Lower lobe of right lung (tissue), 2 donors: ENCODE measurements at places on chromosomes 4 and X.

GRCh38 chr4:123741906-123742305, 345.3 kb downstream of the SPRY1 start:
- H3K4me1 ChIP-seq, result peaks cover 33% of the 10 kb centered on the region
- H3K27me3 ChIP-seq, result no peaks in the 10 kb centered on the region
- H3K27ac ChIP-seq, result no peak overlapping the region
- no peak overlapping the region for H3K4me3 ChIP-seq

GRCh38 chr4:143768007-143768591, 67.6 kb upstream of the FREM3 start:
- no peaks in the 10 kb centered on the region for H3K4me1 ChIP-seq
- H3K27me3 ChIP-seq, result no peaks in the 10 kb centered on the region
- H3K4me3 ChIP-seq, result no peak overlapping the region
- DNase-seq, result no peak
- H3K27ac ChIP-seq, result no peak overlapping the region
- no peaks in the 10 kb centered on the region for H3K36me3 ChIP-seq

DNA sequence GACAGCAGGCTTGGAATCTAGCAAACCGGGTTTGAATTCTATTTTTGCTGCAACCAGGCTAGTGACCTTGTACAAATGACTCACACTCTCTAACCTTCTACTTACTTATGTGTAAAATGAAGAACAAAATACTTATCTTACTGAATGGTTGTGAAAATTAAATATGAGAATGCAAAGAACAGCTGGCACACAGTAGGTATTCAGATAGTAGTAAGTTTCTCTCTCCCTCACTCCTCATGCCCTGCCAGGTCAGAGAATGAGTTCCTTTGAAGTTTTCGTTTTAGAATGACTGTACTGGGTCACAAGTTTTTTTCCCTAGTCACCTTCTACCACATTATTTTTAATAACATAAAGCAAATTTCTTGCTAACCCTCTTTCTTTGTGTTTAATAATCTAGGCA, 33.0 kb downstream of the CISD2 start:
- DNase-seq, result no peak
- no peaks in the 10 kb centered on the region for H3K4me1 ChIP-seq
- H3K4me3 ChIP-seq, result no peak overlapping the region
- H3K27me3 ChIP-seq, result no peaks in the 10 kb centered on the region
- no peaks in the 10 kb centered on the region for H3K36me3 ChIP-seq

DNA sequence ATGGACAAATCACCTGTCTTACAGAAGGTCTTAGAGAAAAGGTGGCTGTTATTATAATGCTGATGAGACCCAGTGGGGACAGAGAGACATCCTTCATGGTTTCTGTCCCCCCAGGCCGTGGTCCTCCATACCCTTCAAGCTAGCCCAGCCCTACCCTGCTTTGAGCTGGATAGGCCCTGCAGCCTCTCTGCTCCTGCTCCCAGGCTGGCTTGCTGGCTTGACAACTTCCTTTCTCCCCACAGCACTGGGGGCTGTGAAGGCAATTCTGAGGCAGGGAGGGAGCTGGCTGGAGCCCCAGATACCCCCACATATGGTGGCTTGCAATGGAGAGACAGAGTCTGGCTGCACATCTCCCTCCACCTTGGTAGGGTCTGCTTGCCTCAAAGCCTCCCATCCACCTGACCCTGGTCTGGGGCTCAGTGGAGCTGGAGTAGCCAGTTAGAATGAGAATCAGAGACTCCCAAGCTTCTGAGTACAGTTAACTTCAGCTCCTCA, 118.2 kb downstream of the PJA1 start:
- H3K27ac ChIP-seq, result no peak overlapping the region
- H3K36me3 ChIP-seq, result no peaks in the 10 kb centered on the region
- H3K27me3 ChIP-seq, result no peaks in the 10 kb centered on the region
- DNase-seq, result no peak
- no peaks in the 10 kb centered on the region for H3K4me1 ChIP-seq

DNA sequence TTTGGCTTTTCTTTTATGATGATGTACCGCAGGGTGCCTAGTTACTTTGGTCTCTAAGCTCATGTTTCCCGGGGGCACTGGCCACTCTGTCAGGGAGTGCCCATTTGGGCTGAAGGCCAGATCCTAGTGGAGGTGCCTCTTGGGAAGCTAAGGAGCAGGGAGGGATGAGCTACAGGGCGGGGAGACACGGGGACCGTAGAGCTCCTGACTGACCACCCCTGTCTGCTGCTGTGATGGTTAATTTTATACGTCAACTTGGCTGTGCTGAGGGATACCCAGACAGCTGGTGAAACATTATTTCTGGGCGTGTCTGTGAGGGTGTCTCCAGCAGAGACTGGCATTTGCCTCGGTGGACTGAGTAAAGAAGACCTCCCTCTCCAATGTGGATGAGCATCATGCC, 24.9 kb upstream of the CLDN24 start:
- peaks cover 6% of the 10 kb centered on the region for H3K4me1 ChIP-seq
- H3K36me3 ChIP-seq, result no peaks in the 10 kb centered on the region
- H3K27me3 ChIP-seq, result peaks cover 17% of the 10 kb centered on the region
- H3K4me3 ChIP-seq, result no peak overlapping the region

GRCh38 chrX:57573754-57574153, 18.1 kb upstream of the ZXDB start:
- H3K27ac ChIP-seq, result no peak overlapping the region
- no peaks in the 10 kb centered on the region for H3K36me3 ChIP-seq
- H3K4me3 ChIP-seq, result no peak overlapping the region
- DNase-seq, result no peak
- no peaks in the 10 kb centered on the region for H3K4me1 ChIP-seq

DNA sequence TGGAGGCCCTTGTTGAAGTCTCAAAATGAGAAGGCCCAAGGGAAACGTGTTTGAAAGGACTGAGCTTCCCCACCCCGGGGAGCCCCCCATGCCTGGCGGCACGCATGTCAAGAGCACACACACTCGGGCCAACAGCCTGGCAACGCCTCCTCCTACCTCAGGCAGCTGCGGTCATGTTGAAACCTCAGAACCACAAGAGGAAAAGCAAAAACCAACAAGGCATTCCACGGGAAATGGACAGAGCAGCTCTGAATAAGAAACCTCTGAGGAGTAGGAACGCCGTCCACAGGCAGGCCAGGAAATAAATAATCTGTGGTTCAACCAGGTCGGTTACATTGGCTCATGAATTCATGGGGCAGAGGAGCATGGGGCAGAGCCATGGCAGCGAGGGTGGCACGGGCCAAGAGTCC, 95.7 kb upstream of the AFAP1 start:
- no peaks in the 10 kb centered on the region for H3K4me1 ChIP-seq
- H3K36me3 ChIP-seq, result no peaks in the 10 kb centered on the region
- no peak for DNase-seq
- no peak overlapping the region for H3K4me3 ChIP-seq
- H3K27me3 ChIP-seq, result no peaks in the 10 kb centered on the region

DNA sequence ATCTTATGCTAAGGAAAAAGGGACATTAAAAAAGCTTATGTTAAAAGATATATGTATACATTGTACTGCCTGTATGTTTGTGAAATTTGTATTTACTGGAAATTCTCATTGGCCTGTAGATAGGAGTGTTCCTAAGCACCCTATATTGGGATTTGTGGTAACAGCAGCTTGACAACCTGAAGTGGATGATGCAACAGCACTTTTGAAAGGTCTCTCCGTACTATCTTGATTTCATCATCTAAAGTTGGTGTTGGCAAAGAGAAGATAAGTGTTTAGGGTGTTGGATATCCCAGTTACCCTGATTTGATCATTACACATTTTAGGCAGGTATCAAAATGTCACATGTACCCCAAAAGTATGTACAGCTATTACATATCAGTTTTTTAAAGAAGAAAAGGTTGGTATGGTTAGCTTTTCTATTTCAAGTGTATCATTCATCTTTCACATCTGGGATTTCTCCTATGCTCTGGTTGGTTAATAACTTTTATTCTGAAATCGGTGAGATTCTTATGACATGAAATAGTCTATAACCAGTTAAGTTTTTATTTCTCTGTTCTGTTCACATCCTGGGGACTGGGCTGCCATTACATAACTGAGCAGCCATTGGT, 10.3 kb downstream of the HADH start:
- no peak overlapping the region for H3K4me3 ChIP-seq
- no peaks in the 10 kb centered on the region for H3K27me3 ChIP-seq
- H3K4me1 ChIP-seq, result peaks cover 27% of the 10 kb centered on the region
- H3K36me3 ChIP-seq, result no peaks in the 10 kb centered on the region
- H3K27ac ChIP-seq, result no peak overlapping the region
- DNase-seq, result no peak

- H3K4me3 ChIP-seq, result no peak overlapping the region
- H3K36me3 ChIP-seq, result no peaks in the 10 kb centered on the region
- H3K27me3 ChIP-seq, result no peaks in the 10 kb centered on the region
- no peak for DNase-seq
- no peak overlapping the region for H3K27ac ChIP-seq
- no peaks in the 10 kb centered on the region for H3K4me1 ChIP-seq
Measured at GRCh38 chrX:123486297-123486696, 246.6 kb downstream of the THOC2 start.

DNA sequence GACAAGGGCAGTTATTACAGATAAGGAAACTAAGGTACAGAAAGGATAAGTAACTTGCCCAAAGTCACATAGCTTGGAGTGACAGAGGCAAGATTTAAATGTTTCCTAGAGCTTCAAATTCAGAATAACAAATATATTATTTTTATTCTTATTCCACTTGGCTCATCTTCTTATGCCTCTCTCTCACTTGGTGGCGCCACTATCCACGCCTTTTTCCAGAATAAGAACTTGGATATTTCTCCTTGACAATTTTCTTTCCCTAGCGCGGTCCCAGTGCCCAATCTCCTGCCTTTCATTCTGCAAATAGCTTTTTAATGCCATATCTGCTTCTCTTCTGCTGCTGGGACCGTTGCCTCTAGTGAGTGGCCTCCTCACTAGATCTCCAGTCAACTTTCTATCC, 78.5 kb downstream of the MSN start:
- no peaks in the 10 kb centered on the region for H3K27me3 ChIP-seq
- H3K4me3 ChIP-seq, result no peak overlapping the region
- H3K27ac ChIP-seq, result no peak overlapping the region
- H3K36me3 ChIP-seq, result peaks cover 12% of the 10 kb centered on the region
- no peaks in the 10 kb centered on the region for H3K4me1 ChIP-seq
